ENCODE measurements at places on chromosomes 12 and 14. TPM values are rescaled to one million over a fixed set of nuclear protein-coding genes. Genes with fewer than 3 reads are reported as not detected.
A peak's percentile ranks its signal among the peaks of the same experiment; 100 is the strongest.

Gene FOXA1
- 0.26 TPM for total RNA-seq

Gene IFI27
- total RNA-seq = 8.8 TPM

GRCh38 chr12:113961921-113962710, 4.0 kb downstream of the RBM19 start:
- no peaks in the 10 kb centered on the region for H3K27me3 ChIP-seq
- no peak overlapping the region for H3K4me3 ChIP-seq
- peaks cover 33% of the 10 kb centered on the region for H3K36me3 ChIP-seq
- no peak overlapping the region for H3K27ac ChIP-seq
- DNase-seq = no peak
- H3K4me1 ChIP-seq = peaks cover 34% of the 10 kb centered on the region

DNA sequence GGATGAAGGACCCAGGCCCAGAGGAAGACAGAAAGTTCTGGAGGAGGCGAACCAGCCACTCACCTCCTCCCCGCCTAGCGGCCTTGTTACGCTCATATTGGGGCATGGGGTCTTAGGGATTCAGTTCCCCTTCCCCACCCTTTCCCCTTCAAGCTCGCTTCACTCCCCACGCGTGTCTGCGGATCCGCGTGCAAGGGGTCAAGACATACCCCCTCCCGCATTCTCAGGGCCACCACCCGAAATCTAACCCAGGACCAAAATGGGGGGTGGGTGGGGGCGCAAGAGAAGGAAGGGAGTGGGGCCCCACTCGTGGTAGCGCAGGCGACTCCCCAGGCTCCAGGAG, 584 bp upstream of the RFX4 start:
- H3K27ac ChIP-seq = no peak overlapping the region
- no peak overlapping the region for H3K4me3 ChIP-seq
- no peaks in the 10 kb centered on the region for H3K27me3 ChIP-seq
- DNase-seq = no peak

Gene ZDHHC22
- total RNA-seq = not detected

- H3K4me1 ChIP-seq = no peaks in the 10 kb centered on the region
- no peak for DNase-seq
- H3K27me3 ChIP-seq = no peaks in the 10 kb centered on the region
- H3K36me3 ChIP-seq = no peaks in the 10 kb centered on the region
- no peak overlapping the region for H3K4me3 ChIP-seq
Measured at GRCh38 chr14:25103271-25103670, 53.3 kb upstream of the STXBP6 start.

DNA sequence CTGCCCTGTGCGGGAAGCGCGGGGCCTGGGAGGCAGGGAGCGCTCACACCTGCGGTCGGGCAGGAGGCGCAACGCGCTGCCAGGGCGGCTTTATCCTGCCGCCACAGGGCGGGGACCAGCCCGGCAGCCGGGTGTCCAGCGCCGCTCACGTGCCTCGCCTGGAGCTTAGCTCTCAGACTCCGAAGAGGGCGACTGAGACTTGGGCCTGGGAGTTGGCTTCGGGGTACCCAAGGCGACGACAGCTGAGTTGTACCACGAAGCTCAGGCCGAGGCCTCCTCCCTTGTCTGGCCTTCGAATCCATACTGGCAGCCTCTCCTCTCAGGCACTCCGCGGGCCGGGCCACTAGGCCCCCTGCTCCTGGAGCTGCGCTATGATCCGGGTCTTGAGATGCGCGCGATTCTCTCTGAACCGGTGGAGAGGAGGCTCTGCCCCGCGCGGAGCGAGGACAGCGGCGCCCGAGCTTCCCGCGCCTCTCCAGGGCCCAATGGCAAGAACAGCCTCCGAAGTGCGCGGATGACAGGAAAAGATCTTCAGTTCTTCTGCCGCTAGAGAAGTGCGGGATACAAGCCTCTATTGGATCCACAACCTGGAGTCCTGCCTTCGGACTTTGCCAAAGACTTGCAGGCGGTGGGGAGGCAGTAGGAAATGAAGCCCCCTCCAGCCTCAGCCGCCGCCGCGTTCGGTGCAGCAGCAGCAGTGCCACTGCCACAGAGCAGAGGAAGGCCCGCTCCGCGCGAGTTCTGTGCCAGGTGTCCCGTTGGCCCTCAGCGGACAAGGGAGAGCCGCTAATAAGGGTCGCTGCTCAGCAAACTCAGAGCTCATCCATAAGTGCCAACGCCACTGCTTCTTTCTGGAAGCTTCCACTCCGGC, 6.8 kb downstream of the SIX1 start:
- no peaks in the 10 kb centered on the region for H3K36me3 ChIP-seq
- peaks cover 10% of the 10 kb centered on the region for H3K27me3 ChIP-seq
- H3K4me1 ChIP-seq = peaks cover 35% of the 10 kb centered on the region
- H3K4me3 ChIP-seq = no peak overlapping the region
- no peak overlapping the region for H3K27ac ChIP-seq
- DNase-seq = no peak

Gene PAPLN
- 9.6 TPM for total RNA-seq

Gene CD163
- total RNA-seq = 19.4 TPM

DNA sequence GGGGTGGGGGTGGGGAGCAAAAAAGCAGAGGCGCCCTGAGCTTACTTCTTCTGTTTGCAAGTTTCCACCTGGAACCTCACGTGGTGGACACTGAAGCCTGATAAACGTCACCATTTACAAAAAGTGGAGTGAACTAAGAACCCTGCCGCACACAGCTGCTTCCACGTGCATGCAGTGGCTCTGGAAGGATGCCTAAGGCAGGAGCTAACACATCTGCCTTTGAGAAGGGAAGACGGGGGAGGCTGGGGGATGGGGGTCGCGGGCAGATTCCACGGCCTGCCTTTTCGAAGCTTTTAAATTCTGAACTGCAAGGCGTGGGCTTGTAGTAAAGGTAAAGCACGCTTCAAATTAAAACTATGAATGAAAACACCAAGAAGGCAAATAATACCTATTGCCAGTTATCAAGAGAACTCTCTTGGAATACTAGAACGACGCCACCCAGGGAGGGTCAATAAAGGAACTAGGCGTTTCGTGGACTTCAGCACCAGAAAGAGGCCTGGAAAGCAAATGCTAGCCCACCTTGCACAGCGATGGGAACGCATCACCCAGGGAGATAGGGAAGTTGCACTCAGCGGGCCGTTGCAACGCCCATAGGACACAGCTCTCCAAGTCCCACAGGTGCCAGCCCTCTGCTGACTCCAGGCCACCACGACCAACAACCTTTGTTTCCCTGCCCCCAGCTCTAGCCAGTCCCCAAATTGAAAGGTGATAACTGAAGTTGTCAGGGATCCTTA, 61.8 kb downstream of the TESC start:
- H3K36me3 ChIP-seq = no peaks in the 10 kb centered on the region
- peak; percentile 24 for DNase-seq
- no peak overlapping the region for H3K27ac ChIP-seq
- no peaks in the 10 kb centered on the region for H3K27me3 ChIP-seq
- no peak overlapping the region for H3K4me3 ChIP-seq

GRCh38 chr12:54251667-54252284, 28.1 kb downstream of the CBX5 start:
- H3K36me3 ChIP-seq = peaks cover 6% of the 10 kb centered on the region
- no peak overlapping the region for H3K27ac ChIP-seq
- DNase-seq = no peak
- H3K27me3 ChIP-seq = no peaks in the 10 kb centered on the region

- H3K27ac ChIP-seq = no peak overlapping the region
- no peaks in the 10 kb centered on the region for H3K4me1 ChIP-seq
- H3K36me3 ChIP-seq = no peaks in the 10 kb centered on the region
- H3K27me3 ChIP-seq = no peaks in the 10 kb centered on the region
- no peak for DNase-seq
Measured at GRCh38 chr12:10031321-10031720, 839 bp downstream of the CLEC9A start.

Gene OR6C2
- total RNA-seq = not detected

All from body of pancreas (tissue), 4 donors.